Stimulated activated CD4-positive, alpha-beta T cell treated with anti-CD3 and anti-CD28 coated beads, Interleukin-4, amount 100 ng/mL, for 24 hours (primary cell): ENCODE measurements at places on chromosomes 6 and 20.

GRCh38 chr6:16361121-16361520 is 122.7 kb downstream of the GMPR start:
- no peak for DNase-seq

- no peak for DNase-seq
Observed at GRCh38 chr20:38355161-38356012, 9.1 kb downstream of the LBP start.

- DNase-seq = no peak
Observed at GRCh38 chr20:12093057-12093796, 175.5 kb downstream of the BTBD3 start.

- no peak for DNase-seq
Observed at GRCh38 chr20:9100691-9101090, 31.8 kb downstream of the PLCB4 start.

- DNase-seq = no peak
Observed at GRCh38 chr20:8246153-8246552, 114.1 kb downstream of the PLCB1 start.

GRCh38 chr20:34388000-34388399 is 24.9 kb downstream of the ITCH start:
- no peak for DNase-seq

DNA sequence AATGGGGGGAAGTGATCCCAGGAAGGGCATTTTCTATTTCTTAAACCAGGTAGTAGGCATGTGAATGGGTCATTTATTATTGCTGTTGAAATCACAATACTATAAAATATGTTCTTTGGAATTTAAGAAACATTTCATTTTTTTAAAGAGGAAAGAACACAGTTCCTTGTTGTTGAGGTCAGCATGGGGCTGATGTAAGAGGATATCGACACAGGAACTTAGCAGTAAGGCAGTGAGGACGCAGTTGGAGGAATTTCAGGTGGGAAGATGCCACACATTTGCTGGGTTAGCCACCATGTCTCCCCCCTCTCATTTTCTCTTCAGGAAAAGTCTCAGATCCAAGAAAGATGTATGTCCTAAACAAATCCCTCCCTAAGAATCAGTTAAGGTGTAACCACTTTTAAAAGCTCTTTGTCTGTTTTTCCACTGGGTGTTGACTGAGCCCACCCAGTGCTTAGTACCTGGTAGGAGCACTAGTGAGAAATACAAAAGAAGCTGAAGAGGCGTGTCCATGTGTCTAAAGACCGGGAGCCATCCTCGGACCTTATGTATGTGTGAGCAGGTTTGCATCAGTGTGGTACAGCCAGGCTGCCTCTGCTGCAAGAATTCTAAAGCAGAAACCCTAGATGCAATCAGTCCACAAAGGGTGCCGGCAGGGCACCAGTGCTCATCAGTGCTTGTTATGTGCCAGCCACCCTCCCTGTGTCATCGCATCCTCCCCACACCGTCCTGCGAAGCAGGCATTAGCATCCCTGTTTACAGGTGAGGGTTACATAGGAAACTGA is 98.9 kb downstream of the TCP11 start:
- DNase-seq = no peak

GRCh38 chr6:170051229-170052172 is 239.4 kb downstream of the DLL1 start:
- no peak for DNase-seq

DNA sequence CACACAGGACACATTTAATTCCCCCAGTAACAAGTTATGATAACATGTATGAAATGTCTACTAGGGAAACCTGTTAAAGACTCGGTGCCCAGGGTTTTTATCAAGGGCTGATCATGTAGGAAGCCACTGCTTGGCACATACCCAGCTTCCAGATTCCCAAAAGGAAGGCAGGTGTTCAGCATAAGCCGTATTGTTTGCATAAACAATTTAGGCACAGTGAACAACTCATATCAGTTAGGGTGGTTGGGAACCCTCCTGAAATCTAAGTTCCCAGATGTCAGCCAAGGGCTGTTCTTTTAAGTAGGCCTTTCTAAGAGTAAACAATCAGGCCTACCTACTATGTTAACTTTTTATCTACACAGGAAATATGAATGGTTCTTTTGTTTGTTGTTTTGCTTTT is 74.1 kb downstream of the ASXL1 start:
- DNase-seq = no peak

DNA sequence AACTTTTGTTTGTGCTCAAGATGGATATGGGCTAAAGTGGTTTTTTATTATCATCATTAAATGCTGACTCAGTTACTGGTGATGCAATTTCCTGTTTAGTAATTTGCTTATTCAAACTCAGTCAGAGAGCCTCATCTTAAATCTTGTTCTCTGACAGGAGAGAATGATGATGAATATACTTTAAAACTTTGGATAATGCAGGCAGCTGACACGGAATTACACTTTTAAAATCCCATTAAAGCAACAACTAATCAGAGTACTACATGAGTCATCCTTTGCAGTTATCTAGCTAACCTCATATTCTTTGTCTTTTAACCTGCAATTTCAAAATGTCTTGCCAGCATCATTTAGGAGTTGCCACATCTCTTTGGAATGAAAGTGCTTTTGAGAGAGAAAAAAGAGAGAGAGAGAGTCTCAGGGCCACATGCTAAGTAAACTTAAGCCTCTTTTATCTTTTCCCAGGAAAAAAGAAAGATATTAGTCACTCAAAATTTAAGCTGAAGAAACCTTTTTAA is 9.2 kb upstream of the C6orf141 start:
- DNase-seq = no peak

DNA sequence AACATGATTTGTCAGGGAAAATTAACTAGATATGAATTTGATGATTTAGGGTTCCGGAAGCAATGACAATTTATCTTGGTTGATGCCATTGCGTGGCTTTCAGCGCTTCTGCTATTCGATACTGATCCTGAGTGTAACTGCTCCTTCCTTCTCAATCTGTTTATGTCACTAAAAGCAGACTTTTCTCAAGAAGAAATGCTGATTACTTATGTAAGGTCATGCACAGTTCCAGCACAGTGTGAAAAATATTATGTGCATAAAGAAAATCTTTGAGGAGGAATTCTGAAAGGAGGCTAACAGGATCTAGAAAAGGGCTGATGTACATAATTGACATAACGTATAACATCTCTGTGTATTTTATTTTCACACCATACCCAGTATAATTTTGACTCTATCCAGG is 336.6 kb downstream of the PACRG start:
- no peak for DNase-seq

- DNase-seq = no peak
Observed at GRCh38 chr6:156398966-156399365, 378.2 kb upstream of the ARID1B start.

DNA sequence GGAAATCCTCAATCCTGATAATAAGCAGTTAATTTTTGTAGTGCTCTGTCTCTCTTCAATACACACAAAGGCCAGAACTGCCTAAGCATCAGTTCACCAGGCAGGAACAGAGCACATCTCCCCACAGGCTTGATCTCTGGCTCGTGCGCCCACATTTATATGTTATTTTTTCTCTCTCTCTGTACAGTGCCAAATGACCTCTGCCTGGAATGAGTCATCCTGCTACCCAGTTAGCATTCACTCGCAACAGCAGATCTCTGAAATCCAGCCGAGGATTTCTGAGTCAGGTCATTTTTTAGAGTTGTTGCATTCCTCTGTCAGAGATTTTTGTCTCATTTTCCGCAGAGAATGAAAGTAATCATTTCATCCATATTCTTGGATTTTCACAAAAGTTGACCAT is 107.1 kb downstream of the COL12A1 start:
- DNase-seq = no peak

GRCh38 chr6:21222656-21223055 is 370.9 kb upstream of the SOX4 start:
- DNase-seq = no peak

DNA sequence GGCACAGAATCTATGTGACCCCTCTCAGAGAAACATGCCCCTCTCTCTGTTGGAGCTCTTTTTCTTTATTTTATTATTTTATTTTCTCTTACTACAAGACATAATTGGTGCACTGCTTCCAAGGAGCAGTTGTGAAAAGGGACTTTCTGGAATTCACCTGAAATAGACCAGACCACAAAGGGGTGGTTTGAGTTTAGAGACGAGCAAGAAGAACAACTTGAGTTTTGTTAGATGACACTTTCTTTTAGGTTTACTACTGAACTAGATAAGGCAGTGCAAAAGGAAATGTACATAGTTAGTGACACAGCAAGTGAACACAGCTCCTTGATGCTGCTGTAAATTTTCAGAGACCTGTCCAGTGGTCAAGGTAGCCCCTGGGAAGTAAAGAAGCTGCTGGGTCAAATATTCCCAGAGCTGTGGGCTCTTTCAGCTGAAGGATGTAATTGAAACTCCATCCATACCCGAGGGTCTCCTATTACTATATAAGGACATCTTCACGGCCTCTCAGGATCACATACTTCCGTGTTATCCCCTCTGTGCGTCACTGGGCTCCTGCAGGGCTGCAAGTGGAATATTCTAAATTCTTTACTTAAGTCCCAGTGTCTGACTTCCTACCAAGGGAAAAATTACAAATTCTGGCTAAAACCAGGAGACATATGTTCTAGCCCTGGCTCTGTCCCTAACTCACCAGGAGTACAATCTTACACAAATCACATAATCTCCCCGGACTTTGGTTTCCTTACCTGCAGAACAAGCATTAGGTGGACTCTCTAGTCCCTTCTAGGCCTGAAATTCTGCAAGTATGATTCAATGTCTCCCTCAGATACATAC is 69.1 kb upstream of the ADTRP start:
- DNase-seq = no peak

DNA sequence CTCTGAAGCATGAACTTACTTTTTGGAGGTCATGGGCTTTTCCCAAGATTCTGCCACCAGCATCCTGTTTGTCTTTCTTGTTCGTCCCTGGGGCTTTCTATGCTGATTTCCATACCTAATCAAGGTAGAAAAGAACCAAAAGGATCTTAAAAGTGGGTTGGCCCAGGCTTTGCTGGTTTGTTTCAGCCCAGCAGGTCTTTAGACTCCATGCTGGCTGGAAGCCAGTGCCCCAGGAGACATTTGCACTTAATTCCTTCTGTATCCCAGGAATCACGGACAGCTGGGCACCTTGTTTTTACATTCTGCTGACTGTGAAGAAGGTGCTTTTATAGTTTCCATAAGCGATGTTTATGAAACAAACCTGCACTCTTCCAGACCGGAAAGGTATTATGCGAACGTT is 195.9 kb downstream of the CDH4 start:
- no peak for DNase-seq

DNA sequence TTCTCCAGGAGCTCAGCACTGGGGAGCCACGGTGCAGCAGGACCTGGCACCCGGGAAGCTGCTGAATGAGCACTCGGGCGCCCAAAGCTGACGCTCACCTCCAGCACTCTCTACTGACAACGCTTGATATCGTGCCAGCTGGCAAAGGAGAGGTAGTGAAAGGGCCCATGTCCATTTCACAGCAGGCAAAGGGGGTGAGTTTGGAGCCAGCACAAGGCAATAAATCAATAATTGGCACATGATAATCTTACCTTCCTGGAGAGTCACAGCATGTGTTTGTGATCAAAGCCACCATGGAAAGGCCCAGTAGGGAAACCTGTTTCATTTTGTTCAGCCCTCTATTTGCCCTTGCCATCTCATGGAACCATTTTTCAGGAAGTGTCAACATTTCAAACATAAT is 23.3 kb upstream of the SMIM26 start:
- DNase-seq = no peak

- no peak for DNase-seq
Observed at GRCh38 chr6:138945354-138945753, 42.7 kb downstream of the REPS1 start.

DNA sequence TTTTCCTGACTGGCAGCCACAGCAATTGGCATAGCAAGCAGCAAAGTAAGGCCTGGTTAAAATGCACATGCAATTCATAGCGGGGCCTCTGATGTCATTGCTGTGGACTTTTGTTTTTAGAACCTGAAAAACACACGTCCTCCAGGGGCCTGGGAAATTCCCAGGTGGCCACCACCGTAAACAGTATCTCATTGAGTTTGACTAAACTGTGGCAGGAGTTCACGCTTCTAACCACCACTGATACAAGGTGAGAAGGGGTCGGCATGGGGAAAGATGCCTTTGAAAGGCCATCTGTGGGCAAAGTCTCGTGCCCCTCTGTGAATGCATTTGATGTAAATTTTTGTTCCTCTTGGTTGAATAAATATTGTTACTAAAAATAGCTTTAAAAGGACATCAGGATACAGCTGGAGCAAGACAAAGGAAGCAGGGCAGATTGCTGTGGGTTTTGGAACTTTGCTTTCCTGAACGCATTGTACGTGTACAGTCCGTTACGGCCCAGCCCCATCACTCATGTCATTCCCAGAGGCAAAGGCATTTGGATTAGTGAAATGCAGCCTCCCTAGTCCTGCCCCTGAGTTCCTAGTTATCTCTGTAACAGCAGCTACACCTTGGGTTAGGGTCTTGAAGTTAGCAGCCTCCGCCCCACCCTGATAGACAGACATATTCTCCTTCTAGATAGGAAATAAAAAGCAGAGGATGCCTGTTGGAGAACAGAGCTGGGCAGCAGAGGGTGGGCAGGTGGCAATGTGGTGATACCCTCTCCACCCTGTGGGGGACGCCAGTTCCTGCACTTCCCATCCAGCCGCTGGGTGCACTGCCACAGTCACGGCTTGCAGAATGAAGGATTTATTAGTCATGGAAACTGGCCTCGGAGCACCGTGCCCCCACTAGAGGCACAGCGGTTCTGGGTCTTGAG is 80.3 kb downstream of the ZDHHC14 start:
- DNase-seq = peak; percentile 60

DNA sequence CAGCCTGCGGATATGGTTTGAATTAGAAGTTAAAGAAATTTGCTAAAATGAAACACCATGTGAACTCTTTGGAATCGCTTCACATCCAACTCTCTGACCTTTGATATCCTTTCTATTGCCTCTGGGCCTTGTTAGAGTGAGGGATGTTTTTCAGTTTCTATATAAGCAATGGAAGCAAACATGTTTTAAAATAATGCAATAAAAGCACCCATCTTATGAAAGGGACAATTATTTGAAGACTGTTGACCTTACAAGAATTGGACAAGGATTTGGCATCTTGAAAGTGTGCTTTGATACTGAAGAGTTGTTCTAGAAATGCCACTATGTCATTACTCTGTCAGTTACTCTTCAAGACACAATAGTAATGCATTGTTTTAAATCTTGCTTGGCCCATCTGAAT is 221.4 kb downstream of the PLCB4 start:
- DNase-seq = no peak

GRCh38 chr6:46653439-46654195 is 842 bp downstream of the SLC25A27 start:
- no peak for DNase-seq

DNA sequence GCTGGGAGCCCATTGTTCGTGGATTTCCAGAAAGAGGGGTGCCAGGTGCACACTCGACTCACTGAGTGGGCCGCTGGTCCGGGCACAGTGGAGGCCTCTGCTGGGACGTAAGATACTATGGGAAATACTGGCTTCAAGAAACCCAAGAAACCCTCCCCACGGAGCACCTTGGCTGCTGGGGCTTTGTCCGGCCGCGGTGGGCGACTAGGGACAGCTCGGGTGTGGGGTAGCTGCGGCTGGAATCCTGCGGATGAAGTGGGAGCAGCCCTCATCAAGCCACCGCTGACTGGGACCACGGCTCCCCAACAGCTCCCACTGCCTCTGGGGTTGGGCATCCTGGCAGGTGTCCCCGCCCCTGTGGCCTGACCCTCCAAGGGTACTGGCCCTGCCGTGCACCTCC is 69.5 kb upstream of the GATA5 start:
- DNase-seq = no peak
